Stimulated activated CD4-positive, alpha-beta T cell treated with anti-CD3 and anti-CD28 coated beads, Interleukin-2, amount 100 ng/mL, for 4 hours (primary cell): ENCODE measurements at places on chromosomes 12 and 14.

GRCh38 chr14:70080076-70080475, 108.7 kb downstream of the SLC8A3 start:
- DNase-seq, result no peak

DNA sequence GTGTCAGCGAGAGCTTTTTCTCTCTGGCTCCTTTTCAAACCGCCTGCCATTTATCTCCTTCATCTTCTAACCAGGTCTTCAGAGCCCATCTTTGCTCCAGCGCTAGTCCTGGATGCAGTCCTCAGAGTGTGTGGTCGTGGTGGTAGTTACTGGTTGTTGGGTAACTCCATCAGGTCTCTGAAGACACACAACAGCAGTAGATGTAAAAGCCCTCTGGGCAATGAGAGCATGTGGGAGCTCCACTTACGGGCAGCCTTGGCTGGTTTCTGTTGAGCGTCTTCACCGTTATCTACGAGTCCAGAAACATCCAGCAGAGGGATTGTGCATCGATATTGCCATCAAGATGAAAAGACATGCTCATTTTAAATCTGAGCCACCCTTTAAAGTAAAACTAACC, 61.2 kb downstream of the FBXL14 start:
- no peak for DNase-seq

- no peak for DNase-seq
Observed at GRCh38 chr12:60494244-60494643, 898.4 kb downstream of the SLC16A7 start.

GRCh38 chr14:31090883-31091764, 64.9 kb upstream of the STRN3 start:
- DNase-seq, result no peak

- no peak for DNase-seq
Observed at GRCh38 chr12:55906056-55906455, 21.6 kb downstream of the PYM1 start.

DNA sequence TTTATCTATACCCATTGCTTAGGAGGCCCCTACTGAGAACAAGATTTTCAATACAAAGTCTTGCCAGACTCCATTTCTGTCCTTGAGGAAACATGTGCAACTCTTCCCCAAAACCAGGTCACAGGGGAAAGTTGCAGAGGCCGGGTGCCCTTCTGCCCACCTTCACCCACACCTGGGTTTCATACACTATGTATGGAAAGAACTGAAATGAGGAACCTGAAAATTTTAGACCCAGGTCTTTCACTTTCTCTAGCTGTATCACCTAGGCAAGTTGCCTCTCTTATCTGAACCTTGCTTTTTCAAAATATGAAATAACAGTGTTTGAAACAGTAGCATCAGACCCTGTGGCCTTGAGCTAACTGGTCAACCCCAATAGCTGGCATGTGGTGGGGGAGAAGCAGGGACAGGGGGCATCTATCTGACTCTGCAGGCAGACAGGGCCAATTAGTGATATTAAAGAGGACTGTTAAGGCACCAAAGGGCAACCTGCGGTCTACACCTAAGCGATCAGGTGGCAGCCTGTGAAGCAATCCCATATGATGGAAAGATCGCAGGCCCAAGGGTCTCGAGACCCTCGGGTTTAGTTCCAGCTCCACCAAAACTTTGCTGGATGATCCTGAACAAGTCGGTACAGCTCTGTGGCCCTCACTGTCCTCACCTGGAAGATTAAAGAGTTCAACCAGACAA, 346.5 kb downstream of the BCL11B start:
- no peak for DNase-seq

GRCh38 chr14:50801706-50802105, 29.3 kb downstream of the NIN start:
- no peak for DNase-seq

- no peak for DNase-seq
Observed at GRCh38 chr12:52078276-52078675, 1.2 kb upstream of the SMIM41 start.

- DNase-seq, result no peak
Observed at GRCh38 chr12:24595652-24596235, 353.2 kb downstream of the BCAT1 start.

GRCh38 chr14:105046891-105047282, 18.3 kb downstream of the GPR132 start:
- no peak for DNase-seq

GRCh38 chr12:104935886-104936285, 22.2 kb downstream of the SLC41A2 start:
- DNase-seq, result no peak

GRCh38 chr12:63362166-63362565, 211.2 kb upstream of the AVPR1A start:
- DNase-seq, result no peak

- DNase-seq, result no peak
Observed at GRCh38 chr14:105325716-105326567, 11.4 kb downstream of the PACS2 start.

DNA sequence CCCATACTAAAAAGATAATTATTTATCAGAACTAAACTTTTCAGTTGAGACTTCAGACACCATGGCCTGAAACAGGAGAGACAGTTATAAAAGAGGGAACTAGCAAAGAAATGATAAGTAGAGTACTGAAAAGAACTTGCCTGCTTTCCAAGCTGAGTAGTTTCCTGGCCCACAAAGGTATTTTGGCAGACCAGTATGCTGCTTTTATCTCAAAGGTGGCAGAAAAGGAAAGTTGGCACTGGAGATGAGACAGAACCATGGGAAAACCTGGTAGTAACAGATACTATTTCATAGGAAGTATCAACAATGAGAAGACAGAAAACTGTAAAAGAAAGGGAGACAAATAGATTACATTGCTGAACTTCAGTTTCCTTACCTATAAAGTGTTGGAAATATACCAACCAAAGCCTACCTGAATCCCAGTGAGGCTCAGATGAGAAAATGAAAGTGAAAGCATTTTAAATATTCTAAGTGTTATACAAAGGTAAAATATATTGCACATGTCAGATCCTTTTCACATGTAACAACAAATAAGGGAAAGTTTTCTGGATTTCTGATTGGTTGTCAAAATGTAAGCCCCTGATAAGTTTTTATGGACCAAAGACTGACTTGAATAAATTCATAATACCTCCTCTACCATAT, 155.3 kb upstream of the FSCB start:
- DNase-seq, result no peak

DNA sequence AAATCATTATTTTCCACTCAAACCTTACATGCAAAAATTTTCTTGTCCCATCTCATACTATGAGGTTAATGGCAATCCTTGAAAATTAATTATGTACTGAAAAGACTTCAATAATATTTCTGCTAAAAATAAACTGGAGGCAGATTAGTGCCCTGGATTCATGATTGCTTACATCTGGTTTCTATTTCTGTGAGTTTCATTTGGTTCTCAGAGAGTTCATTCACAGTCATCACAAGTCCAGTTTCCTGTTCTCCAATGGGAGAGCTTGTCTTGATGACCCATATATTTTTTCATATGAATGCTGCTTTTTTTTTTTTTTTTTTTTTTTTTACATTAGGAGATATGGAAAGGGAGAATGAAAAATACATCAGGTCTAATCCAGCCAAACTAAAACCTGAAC, 6.6 kb upstream of the PTHLH start:
- DNase-seq, result no peak
